ENCODE measurements at places on chromosomes 16 and 17. TPM values are rescaled to one million over a fixed set of nuclear protein-coding genes. Genes with fewer than 3 reads are reported as not detected.

DNA sequence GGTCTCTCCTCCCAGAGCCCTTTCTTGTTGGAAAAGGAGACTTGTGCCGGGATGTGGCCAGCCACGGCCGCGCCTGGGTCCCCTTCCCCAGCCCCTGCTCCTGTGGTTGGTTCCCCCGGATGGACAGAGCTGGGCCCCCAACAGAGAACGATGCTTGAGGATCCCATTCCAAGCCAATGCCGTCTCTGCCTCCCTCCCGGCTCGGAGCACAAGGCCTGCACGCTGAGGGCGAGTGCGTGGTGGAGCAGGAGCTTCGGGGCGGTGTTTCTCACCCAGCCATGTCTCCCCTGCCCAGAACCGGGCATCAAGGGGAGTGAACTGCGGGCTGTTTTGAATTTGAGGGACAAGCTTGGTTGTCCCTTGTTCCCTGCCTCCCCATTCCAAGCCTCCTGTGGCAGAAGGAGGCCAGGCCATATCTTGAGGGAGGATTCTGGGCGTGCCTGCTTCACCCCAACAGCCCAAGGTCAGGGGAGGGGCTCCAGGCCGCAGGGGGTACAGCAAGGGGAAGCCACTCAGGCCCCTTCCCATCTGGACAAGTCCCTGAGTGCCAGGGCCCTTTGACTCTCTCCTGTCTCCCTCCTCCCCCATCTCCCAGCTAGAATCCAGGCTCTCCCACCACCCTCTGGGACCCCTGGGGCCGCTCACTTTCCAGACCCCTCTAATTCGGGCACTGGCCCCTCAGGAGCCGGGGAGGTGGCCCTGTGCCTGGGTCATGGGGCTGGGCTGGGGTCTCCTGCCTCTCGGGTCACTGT is 43.6 kb downstream of the SOCS3 start:
- no peak for DNase-seq

DNA sequence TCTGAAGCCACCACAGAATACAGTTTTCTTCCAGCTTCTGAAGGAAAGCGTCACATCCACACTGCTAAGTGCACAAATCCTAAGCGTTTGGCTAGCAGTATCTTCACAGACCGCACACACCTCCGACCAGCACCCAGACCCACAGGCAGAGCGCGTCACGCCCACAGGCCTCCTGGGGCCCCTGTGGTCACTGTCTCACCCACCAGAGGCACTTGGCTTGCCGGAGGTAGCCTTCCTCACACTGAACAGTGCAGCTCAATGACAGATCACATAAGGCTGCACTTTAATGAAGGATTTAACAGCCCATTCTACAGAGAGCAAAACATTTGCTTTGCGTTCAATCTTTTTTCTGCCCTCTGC is 21.2 kb downstream of the SPHK1 start:
- no peak for DNase-seq

DDX19B gene
- 42.2 TPM for total RNA-seq

WSCD1 gene
- 0.05 TPM for total RNA-seq

PARN gene
- 45.6 TPM for total RNA-seq

ESRP2 gene
- 0.65 TPM for total RNA-seq

DNA sequence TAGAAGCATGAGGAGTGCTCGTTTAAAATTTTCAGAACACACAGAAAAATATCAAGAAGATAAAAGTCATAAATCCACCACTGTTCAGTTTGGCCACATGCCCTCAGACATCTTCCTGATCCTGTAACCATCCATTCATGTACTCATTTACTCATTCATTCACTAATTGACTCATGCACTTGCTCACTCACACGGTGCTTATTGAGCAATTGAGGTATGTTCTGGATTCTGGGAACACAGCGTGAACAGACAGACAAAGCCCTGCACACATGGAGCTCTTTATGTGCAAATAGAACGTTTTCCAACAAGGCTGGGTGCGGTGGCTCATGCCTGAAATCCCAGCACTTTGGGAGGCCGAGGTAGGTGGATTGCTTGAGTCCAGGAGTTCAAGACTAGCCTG is 10.2 kb upstream of the NATD1 start:
- no peak for DNase-seq

ABCA10 gene
- total RNA-seq = not detected

GRCh38 chr17:869086-869485 is 86.9 kb downstream of the MRM3 start:
- DNase-seq = no peak

- DNase-seq = no peak
Measured at GRCh38 chr16:77234611-77235010, 35.4 kb downstream of the SYCE1L start.

- no peak for DNase-seq
Measured at GRCh38 chr17:81499601-81499970, 13.0 kb downstream of the ACTG1 start.

- no peak for DNase-seq
Measured at GRCh38 chr16:82753821-82754220, 127.1 kb downstream of the CDH13 start.

DNA sequence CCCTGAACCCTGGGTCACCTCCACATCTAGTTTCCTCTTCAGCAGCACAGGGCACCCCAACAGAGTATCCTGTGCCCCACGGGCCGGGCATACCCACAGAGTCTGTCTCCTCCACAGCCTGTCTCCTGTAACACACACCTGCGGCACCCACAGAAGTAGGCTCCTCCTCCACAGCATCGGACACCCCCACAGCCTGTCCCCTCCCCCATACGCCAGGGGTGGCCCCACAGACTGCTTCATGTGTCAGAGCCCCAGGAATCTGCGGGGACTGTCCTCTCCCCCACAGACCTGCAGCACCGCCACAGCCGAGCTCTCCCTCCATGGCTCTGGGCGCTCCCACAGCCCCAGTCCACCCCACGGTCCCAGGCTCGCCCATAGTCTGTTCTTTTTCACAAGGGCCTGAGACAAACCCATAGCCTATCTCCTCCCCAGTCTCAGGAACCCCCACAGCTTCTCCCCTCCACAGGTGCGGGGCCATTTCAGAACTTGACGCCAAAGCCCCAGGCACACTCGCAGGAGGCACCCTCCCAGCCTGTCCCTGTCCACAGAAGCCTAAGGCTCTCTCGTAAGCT is 1.4 kb downstream of the KIAA0753 start:
- peak; percentile 28 for DNase-seq

Measured in activated CD8-positive, alpha-beta T cell treated with anti-CD3 and anti-CD28 coated beads for 36 hours (primary cell).